ENCODE measurements at places on chromosomes 12 and 14.
A peak's percentile ranks its signal among the peaks of the same experiment; 100 is the strongest.

DNA sequence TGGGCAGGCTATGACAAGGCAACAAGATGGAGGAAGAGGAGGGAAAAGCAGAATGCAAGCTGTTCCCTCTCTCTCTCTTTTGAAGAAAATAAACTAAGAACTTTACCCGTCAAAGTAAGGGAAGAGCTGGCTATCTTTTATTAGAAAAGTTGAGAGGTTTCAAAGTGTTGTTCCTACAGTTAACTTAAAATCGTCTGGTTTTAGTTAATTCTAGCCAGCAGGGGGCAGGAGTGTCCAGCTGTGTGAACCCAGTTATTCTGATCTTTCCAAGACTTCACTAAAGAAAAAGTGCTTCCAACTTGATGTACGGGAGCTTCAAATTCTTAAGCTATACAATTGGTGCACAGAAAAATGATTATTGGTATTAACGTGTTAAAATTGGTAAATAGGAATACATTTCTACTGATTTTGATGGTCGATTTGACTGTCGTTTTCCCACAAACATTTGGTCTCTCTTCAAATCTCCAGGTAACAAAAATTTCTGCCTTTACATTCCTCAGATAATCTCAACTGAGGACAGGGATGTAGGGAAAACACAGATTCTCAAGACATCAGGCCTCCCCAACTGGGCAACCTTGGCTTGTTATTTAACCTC is 28.4 kb upstream of the MON2 start:
- DNase-seq: peak; percentile 41

GRCh38 chr12:115466076-115466475 is 782.1 kb upstream of the TBX3 start:
- DNase-seq: no peak

DNA sequence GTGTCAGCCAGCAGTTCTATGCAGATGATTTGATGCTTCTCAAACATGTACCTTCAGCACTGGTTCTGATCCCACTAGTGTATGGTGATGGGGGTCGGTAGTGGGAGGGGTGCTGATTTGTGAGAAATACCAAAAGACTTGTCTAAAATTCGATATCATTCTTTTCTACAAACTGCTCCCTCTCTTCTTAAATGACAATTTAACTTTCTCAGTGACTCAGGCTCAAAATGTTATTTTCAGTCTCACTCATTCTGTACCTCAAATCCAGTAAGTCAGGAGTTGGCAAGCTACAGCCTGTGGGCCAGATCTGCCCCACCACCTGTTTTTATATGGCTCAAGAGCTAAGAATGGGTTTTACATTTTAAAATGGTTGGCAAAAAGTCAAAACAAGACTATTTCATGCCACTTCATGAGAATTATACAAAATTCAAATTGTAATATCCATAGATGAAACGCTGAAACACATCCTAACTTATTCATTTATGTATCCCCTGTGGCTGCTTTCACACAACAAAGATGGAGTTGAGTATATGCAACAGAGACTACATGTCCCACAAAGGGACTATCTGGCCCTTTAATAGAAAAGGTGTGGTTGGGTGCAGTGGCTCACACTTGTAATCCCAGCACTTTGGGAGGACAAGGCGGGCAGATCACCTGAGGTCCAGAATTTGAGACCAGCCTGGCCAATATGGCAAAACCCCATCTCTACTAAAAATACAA is 6.6 kb upstream of the NOP2 start:
- no peak for DNase-seq

DNA sequence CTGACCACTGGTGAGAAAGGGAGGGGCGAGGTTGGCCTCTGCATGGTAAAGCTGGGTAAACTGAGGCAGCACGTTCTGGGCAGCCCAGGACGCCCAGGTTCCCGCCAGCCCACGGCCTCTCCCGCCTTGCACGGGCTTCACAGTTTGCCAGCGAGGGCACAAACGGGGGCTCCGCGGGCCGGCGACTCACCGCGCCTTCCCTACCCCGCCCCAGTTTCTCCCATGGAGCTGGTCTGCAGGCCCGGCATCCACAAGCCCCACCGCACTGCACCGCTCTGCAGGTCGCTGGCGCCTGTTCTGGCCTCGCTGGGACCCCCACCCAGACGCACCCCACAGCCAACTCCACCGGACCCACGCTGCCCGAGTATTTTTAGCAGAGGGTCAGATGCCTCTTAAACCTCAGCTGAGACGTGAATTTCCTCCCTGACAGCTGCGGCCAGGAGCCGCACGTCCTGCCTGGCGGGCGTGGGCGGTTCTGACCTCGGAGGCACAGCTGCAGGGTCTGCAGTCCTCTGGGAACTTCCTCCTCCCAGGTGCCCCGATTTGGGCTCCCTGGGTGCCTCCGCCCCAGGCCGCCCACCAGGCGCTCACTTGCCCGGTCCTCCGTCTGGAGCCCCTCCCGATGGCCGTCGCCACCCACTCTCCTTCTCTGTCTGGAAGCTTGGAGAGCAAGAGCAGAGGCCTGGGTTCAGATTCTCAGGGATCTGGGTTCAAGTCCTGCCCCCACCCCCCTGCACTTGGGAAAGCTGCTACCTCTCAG is 29.5 kb upstream of the INF2 start:
- no peak for DNase-seq

GRCh38 chr12:126719912-126720705 is 1546.9 kb upstream of the TMEM132C start:
- DNase-seq: no peak

GRCh38 chr12:56930241-56930640 is 4.0 kb downstream of the SDR9C7 start:
- no peak for DNase-seq

- DNase-seq: no peak
Measured at GRCh38 chr14:60245380-60246177, 3.4 kb upstream of the PPM1A start.

DNA sequence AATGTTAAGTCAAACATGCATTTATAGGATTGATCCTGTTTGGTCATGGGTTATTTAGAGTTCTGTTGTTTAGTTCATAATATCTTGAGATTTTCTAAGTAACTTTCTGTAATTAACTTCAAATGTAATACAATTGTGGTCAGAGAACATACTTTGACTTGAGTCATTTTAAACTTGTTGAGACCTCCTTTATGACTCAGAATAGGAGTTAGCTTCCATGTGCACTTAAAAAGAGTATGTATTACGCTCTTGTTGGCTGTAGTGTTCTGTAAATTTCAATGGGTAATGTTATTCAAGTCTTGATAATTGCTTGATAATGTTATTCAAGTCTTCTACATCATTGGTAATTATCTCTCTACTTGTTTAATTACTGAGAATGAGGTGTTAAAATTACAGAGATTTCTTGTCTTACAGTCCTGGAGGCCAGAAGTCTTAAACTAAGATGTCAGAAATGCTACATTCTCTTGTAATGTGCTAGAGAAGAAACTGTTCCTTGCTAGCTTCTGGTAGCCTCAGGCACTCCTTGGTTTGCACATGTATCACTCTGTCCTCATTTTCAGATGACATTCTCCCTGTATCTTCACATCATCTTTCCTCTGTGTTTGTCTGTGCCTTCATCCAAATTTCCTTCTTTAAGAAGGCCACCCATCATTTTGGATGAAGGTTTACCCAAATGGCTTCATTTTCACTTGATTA is 197.3 kb downstream of the TMTC3 start:
- DNase-seq: peak; percentile 34

DNA sequence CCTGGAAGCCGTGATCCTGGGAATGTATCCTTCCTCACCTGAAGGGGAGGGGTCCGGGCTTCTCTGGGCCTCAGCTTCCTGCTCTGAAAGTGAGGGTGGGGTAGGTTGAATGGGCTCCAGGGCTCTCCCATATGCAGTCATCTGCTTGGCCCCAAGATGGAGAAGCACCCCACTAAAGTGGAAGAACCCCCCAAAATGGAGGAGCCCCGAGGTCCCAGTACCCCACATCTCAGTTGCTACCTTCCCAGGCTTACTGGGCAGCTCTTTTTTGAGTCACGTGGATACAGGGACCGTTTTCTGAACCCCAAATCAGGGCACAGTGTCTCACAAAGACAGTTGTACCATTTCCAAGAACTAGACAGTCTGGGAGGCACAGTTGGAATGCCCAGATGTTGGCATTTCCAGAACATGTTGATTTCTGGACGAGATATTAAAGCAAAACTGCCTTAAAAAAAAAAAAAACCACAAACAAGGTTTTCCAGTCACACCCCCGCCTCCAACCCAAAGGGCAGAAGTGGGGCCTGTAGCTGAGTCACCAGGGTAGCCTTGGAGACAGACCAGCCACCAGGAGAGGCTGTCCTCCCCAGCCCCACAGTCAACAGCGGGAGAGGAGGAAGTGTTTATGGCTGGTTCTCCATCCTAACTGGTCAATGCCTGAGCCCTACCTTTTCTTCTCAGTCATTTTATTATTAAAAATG is 12.1 kb downstream of the VASH1 start:
- peak; percentile 67 for DNase-seq

GRCh38 chr12:47816403-47817271 is 3.1 kb downstream of the HDAC7 start:
- DNase-seq: no peak

DNA sequence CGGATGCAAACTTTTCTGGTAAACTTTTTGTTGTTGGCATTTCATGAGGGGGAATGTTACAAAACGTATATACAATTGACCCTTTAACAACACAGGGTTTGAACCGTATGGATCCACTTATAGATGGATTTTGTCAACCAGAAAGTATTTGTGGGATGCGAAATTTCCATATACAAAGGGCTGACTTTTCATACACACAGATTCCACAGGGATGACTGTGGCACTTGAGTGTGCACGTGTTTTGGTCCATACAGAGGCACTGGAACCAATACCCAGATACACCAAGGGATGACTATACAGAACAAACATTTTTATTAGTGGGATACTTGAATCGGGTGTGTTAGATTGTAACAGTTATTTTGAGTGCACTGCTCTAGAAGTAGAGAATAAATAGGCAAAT is 29.8 kb upstream of the CCT2 start:
- peak; percentile 75 for DNase-seq

DNA sequence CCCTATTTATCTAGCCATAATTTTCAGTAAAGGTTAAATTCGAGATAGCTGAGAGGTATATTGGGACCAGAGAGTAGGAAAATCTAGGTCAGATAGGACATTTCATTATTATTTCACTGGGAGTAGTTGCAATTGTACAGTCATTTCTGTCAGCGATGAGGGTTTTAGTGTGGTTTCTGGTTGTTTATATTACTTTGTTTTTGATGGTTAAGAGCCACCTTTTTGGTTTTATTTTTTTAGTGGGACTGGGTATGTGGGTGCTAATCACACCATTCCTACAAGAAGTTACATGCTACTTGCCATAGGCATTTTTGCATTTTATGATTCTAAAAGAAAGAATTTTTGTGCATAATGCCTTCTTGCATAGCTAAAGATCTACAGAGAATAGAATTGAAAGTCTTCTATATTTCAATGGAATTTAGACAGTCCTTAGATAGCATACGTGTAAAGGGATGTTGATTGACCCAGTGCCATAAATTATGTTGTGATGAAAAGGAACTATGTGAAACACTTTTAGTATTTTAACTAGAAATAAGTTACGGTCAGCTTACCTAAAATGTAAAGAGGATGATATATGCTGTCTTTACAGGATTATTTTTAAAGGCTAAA is 85.2 kb downstream of the KTN1 start:
- DNase-seq: no peak

DNA sequence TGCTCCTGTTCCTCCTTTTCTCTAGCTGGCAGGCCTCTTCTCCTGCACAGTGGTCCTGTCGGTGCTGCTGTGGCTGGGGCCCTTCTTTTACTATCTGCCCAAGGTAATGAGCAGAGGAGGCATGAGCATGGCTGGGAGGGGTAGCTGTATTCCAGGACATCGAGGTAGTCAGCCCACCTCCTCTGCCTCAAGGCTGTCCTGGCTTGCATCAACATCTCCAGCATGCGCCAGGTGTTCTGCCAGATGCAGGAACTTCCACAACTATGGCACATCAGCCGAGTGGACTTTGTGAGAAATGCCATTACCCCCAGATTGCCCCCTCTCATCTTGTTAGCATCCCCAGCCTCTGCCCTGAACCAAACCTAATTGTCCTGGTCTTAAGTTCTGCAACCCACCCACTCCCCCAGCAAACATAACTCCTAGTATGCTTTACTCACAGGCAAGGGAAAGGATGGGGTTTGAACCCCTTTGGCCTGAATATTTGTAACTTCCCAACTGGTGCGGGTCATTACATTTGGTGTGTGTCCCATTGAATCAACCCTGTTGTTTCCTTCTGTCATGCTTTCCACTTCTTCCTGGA is 9.1 kb downstream of the B4GALNT1 start:
- DNase-seq: no peak

GRCh38 chr12:64122995-64123394 is 99.1 kb downstream of the KICS2 start:
- no peak for DNase-seq

DNA sequence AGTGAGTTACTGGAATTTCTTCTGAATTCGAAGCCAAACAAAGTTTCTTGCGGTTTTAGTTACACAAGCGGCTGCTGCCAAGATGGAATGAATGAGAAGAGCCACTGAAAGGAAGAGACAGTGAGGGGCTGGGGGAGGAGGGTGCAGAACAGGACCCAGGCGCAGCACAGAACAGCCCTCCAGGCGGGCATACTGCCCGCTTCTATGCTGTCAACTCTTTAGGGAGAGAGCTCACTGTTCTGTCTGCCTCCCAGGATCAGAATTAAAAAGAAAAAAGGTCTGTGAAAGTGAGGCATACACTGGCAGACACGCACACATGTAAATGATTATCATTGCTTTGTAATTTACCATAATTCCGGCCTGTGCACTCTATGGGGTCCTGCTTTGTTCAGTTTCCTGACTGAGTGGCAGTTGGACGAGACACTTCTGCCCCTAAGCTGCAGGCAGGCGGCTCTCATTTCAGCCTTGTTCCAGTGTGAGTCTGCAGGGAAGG is 231.6 kb downstream of the CACNA1C start:
- no peak for DNase-seq

DNA sequence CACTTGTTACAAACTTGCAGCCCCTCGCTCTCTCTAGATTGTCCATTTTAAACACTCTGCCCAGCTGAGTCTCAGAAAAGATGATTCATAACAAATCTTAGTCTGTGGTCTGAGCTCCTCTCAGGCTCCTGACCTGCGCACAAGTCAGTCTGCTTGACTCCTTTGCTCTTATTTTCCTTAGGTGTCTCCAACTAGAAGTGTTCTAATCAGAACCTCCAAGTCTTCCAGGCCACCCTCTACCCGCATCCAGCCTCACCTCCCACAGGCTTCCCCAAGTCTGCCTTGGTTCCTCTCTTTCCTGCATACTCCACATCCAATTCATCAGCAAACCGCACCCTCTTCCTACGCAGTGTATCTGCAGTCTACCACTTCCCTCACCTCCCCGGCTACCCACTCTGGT is 42.4 kb upstream of the BDKRB2 start:
- DNase-seq: no peak

GRCh38 chr14:66459603-66460002 is 26.6 kb upstream of the CCDC196 start:
- DNase-seq: no peak

- DNase-seq: peak; percentile 11
Measured at GRCh38 chr12:69779928-69780327, 41.3 kb downstream of the RAB3IP start.

DNA sequence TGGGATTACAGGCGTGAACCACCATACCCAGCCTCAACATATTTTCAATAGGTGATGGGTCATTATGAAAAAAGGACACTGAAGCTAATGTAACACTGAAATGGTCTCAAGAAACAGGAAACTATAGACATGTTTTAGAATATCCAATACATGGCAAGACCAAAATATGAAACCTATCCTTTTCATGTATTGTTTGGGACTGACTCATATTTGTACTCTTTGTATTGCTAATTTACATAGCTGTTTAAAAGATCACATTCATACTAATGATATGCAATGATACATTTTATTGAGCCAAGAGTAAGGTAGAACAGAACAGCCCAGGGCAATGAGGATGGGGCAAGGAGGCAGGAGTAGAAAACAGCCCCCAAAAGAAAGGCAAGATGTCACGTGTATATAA is 32.6 kb downstream of the RESF1 start:
- no peak for DNase-seq

Measured in RWPE1 (cell line).